ENCODE measurements at places on chromosomes 1 and 21.

DNA sequence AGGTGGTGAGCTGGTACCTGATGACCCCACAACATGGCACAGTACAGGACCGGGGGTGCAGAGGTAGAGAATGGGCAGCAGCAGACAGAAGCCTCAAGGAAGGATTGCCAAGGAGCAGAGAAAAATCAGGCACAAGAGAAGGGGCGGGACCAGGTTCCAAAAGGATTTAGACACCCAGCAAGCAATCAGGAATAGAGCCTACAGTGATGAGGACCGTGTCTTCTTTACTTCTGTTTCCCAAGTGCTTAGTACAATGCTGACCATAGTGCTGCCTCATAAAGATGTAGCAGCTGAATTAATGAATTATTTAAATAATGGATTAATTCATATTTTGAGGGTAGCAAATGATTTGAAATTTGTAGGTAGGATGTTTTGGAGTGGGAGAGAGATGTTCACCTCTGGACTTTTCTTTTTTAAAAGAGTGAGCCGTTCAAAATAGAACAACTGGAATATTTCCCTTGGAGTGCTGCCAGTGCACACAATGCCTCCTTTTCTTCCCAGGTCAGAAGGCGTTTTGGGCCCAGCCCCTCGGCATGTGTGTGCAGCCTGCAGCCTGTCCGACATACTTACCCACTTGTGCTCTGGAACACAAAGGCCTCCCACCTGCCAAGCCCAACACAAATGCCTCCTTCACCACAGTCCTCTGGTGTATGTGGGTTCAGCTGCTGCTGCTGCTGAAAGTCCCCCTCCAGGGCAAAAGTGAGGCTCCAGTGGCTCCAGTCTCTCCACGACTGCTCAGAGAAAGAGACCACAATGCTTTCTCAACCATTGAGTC is 19.6 kb downstream of the KANK4 start:
- no peak for DNase-seq

- no peak for DNase-seq
These were observed 231.7 kb upstream of the B3GALT2 start for GRCh38 chr1:193417945-193418744.

DNA sequence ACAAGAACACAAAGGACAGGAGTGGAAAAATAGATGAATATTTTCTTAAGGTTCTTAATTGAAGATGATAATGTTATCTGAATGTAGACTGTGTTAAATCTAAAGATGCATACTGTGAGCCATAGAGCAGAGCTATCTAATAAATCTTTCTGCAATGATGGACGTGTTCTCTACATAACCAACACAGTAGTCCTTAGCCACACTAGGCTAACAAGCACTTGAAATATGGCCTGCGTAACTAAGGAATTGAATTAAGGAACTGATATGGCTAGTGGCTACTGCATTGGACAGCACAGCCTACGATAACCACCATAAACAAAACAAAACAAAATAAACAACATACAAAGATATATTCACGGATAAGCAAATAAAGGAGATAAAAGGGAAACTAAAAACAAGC is 181.3 kb downstream of the LYPLAL1 start:
- DNase-seq: no peak

GRCh38 chr1:65772607-65773006 is 20.1 kb upstream of the PDE4B start:
- DNase-seq: no peak

DNA sequence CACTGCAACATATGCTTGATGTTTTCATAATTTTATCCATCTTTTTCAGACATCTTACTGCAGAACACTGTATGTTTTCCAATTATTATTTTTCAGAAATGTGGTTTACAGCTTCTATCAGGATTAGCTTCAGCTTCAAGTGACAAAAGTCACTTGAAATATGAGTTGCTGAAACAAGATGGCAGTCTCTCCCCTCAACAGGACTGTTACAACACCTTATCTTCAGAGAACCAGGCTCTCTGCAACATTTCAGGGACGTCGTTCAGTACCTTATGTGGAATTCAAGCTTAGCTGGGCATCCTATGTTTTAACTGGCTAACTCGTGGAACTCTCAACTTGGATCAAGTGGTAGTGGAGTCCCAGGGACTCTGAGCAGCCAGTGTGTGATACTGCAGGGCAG is 2.0 kb upstream of the UBE2G2 start:
- no peak for DNase-seq

DNA sequence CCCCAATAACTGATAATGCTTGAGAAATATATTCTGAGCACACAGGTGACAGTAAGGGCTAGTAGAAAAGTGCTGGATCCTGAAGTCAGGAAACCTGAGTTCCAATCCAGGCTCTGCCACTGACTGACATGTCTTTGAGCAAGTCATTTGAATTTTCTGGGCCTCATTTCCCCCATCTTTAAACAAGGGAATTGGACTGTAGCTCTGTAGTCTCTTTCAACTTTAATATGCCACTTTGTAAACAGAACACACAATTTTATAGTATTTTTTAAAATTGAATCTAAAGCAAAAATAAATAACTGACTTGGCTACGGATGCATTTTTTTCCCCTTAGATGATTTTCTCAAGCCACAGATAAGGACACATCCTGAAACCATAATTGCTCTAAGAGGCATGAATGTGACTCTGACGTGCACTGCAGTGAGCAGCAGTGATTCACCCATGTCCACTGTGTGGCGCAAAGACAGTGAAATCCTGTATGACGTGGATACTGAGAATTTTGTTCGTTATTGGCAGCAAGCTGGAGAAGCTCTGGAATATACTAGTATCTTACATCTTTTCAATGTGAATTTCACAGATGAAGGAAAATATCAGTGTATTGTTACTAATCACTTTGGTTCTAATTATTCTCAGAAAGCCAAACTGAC is 37.0 kb downstream of the LRIG2 start:
- DNase-seq: no peak

GRCh38 chr1:26861889-26862378 is 1.0 kb upstream of the SFN start:
- no peak for DNase-seq

DNA sequence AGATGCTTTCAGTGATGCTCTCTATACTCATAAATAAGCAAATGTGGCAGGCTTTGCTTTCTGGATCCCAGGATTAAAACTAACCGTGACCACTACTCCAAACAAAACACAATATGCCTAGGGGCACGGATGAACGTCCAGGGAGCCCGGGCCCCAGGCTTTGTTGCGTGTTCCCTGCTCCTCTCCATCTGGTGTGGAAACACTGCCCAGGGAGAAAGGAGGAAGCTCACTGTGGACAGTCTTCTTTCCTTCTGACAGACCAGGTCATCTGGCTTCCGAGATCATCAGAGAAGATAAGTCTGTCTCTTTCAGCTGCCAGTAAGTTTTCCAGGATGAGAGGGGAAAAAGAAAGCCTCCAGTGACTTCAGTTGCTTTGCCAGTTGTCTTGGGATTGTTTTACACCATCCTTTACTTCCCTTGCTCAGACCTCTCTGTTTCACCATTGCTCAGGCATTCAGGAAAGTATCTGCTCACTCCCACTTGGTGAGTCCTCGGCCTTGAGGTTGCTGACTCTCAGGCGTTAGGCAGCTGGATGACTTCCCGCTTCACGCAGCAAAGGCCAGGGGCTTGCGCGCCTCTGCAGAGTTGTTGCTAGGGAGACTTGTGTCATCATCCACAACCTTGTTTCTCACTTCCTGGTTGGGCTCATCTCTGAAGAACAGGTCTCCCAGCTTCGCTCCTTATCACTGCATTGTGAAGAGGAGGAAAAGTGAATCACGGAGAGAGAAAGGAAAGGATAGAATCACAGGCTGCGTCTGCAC is 20.6 kb upstream of the PGD start:
- DNase-seq: no peak

DNA sequence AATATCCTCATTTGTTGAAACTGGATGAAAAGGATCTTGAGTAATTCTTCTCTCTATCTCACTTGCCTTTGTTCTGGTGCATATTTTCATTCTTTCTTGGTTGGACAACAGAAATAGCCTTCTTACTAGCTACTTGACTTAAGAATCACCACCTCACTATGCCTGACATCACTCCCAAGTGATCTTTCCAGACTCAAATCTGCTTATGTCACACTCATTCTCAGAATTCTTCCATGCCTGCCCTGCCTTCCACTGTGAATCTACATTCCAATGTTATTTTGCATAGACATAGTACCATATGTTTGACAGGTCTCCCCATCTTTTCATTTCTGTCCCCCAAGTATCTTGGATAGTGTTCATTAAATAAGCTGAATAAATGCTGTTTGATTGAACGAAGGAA is 78.5 kb upstream of the DPYD start:
- no peak for DNase-seq

- DNase-seq: no peak
These were observed 33.3 kb downstream of the COQ8A start for GRCh38 chr1:226973371-226973897.

DNA sequence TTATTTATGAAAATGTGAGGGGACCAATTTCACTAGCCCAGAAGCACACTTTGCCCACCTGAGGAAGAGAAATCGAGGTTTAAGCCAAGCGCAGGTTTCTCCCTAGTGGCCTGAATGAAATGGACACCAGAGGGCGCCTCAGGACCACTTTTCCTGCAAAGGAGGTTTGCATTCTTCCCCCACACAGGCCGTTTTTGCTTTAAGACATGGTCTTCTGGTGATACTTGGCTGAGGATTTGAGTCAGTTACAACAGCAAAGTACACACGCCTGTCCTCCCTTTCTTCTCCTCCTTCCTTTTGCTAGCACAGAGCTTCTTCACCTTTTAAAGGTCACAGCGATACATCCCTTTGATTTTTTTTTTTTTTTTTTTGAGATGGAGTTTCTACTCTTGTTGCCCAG is 5.4 kb downstream of the PLA2G2E start:
- peak; percentile 89 for DNase-seq

- no peak for DNase-seq
These were observed 78.6 kb upstream of the SLC44A3 start for GRCh38 chr1:94741510-94741909.

GRCh38 chr1:152167835-152168534 is 9.0 kb upstream of the RPTN start:
- no peak for DNase-seq

DNA sequence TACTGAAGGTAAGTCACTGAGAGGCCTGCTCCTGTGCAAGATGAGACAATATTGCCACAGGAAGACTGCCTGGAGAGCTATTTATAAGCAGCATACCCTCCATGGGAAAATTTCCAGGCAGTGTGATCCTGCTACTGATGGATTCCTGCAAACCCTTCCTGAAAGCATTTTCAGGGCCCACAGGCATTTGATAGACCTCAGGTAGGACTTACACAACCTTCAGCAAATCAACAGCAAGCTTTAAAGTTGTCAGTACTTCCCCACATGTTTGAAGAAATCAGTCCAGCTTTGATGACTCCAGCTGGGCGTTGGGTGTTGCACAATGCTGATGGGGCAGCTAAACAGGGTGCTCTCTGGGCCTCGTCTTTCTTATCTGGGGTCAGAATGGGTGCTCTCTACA is 108.8 kb downstream of the PLXNA2 start:
- no peak for DNase-seq

DNA sequence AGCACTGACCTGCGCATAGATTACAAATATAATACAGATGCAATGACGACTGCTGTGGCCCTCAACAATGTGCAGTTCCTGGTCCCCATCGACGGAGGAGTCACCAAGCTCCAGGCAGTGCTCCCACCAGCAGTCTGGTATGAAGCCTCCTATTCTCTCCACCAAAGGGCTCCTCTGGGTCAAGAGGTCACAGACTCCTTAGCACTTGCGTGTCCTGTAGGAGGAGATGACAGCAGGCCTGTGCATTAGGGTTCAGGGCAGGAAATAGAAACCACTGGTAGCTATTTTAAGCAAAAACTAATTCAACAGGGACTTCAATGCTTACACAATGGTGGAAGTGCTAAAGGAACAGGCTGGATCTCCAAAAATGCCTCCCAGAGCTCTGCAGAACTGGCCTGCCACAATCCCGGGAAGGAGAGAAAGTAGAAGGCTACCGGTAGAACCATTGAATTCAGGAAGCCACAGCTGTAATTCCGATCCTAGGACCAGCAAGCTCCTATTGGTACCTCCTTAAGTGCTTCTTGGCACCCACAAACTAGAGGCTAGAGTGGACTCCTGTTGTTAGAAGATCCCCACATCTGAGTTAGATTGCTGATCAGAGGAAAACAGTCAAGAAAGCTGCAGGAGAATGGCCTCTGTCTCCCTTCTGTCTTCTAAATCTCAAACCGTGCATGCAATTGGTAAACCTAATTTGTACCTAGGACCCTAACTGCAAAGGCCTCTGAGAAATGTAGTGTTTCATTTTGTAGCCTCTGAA is 12.7 kb upstream of the DYNLT5 start:
- no peak for DNase-seq

DNA sequence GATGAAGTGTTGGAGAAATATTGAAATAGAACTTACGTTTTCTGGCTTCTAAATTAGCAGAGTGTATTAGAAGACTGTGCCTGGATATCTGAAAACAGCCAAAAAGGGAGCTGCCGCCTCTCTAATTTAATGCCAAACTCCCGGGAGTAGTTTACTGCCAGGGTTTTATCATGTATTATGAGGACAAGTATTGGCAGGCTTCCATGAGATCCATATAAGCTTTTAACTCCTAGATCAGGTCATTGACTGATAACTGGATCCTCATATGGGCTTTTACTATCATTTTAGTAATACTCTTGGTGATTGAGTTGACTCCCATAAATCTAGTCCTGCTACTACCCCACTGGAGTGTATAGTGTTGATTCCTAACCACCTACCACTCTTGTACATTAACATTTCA is 178.4 kb upstream of the CXADR start:
- no peak for DNase-seq

DNA sequence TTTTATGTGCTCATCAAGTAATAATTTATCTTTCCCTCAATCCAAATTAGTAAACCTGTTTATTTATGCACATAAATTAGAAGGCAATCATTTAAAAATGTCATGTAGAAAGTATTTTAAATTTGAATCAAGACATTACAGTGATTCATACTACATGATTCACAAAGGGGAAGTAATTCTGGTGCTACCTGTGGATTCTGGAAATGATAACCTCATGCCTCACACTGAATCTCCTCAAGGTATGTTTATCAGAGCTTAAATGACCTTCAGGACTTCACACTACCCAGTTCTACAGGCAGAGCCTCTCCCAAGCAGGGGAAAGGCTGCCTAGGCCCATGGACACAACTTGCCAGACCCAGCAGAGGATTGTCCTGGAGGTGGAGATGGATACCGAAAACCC is 25.2 kb upstream of the TDRD10 start:
- no peak for DNase-seq

GRCh38 chr1:91507328-91507727 is 6.7 kb downstream of the CDC7 start:
- DNase-seq: no peak

GRCh38 chr1:211331011-211331709 is 4.5 kb downstream of the TRAF5 start:
- DNase-seq: no peak
